ENCODE measurements at places on chromosomes 13 and 19.

- DNase-seq = peak; percentile 44
Measured at GRCh38 chr19:35044317-35045117, 3.0 kb downstream of the HPN start.

DNA sequence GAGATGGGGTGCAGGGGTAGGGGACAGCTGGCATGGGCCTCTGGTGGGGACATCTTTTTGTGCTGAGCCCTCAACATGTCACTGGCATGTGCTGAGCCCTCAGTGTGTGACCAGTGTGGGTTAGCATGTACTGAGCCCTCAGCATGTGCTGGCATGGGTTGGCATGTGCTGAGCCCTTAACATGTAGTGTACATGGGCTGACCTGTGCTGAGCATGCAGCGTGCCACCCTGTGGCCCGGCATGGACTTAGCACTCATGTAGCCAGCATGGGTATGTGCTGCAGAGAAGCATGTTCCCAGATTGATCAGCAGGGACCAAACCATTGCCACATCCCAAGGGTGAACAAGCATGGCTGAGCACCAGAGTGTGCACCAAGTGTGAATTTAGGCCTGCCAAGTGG lies 11.5 kb downstream of the HIPK4 start:
- DNase-seq = no peak

DNA sequence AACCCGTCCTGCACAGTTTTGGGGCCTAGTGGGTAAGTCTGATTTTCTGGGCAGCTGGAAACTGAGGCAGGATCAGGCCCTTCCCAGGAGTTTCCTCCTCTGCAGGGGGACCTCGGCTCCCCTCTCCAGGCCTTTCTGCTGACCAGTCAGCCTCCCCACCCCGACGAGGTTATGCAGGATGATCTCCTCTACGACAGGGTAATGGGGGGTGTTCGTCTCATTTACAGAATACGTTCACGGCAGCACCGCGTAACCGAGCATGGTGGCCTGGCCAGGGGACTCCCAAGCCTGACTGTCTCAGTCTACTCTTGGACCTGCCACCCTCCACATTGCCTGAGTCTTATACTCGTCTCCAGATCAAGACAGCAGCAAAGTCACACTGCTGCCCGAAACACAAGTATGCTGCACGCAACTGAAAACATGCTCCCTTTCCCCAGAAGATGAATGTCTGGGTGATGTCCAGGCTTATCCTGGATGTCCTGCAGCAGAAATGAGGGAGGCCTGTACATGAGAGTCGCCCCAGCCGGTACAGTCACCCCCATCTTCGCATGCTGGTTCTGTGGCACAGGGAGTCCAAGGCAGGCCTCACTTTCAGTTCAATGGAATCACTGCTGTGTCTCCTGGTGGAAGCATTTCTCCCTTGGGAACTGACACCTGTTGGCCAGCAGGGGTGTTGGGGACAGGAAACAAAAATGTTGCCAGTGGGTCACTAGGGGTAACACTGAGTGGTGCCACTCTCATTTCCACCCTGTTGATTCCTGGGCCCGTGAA lies 120.8 kb downstream of the SOX1 start:
- no peak for DNase-seq

DNA sequence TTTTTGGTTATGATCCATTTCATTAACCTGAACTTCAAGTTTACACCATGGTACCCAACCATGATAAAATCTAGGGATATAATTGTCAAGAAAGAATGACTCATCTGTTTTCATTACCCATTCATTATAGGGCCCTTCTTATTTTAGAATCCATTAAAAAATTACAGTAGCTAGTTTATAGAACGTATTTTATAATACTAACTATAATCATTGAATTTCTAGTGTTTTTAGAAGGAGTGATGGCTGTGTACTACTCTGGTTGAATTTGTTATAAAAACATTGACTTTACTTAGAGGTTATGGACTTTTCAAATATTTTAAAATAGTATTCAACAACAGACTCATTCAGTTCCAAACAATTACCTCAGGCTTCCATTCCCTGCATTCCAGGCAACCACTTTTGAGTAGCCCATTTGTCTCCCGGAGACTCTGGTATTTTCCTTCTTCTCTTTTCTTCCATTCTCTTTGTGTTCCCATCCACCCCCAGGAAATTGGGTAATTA lies 71.9 kb upstream of the KLF12 start:
- DNase-seq = no peak

- DNase-seq = no peak
Measured at GRCh38 chr19:34148658-34149185, 23.6 kb upstream of the LSM14A start.

DNA sequence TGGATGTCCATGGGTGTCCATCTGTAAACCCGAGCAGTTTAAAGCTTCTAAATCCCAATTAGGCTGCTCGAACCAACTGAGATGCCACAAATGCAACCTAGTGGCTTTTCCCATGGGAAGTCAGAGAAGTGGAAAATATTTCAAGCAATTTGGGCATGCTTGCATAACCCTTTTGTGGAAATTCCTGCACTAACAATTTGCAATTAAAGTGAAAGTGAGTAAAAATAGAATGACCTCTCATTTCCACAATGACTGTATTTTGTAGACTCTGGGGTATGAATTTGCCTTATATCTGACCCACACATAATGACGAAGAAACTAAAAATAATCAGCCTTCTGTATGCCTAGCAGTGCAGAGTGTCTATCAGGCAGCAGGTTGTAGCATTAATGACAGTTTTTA lies 91.8 kb upstream of the TSC22D1 start:
- no peak for DNase-seq

- DNase-seq = no peak
Measured at GRCh38 chr19:31347354-31347753, 1.9 kb downstream of the TSHZ3 start.

GRCh38 chr13:42929886-42930535 lies 62.0 kb downstream of the EPSTI1 start:
- DNase-seq = no peak

- no peak for DNase-seq
Measured at GRCh38 chr13:111530137-111530870, 209.9 kb downstream of the TEX29 start.

- DNase-seq = no peak
Measured at GRCh38 chr19:15759962-15760565, 22.3 kb downstream of the OR10H3 start.

- no peak for DNase-seq
Measured at GRCh38 chr19:5059213-5059574, 90.3 kb downstream of the KDM4B start.

DNA sequence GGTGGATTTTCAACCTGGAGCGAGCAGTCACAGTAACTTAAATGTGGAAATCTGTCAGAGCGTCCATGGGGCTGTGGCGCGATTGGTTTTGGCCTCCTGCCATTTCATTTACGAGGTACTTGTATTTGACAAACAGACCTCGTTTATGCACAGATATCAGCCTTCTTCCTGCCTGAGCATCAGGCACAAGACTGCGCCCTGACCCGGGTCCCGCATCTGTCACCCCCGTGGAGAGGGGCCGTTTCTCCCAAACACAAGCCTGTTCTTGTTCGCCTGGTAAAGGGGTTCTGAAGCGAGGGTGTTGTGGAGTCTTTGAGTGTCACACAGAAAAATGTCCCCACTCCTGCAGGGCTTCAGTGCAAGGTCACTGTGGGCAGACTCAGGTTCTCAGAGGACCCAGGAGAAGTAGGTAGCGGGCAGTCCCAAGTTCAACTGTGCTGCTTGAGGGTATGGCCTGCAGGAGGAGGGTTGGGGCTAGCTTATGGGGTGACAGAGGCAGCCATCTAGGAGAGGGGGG lies 202.3 kb downstream of the URI1 start:
- DNase-seq = no peak

- peak; percentile 72 for DNase-seq
Measured at GRCh38 chr19:47230054-47230920, 712 bp downstream of the BBC3 start.

- no peak for DNase-seq
Measured at GRCh38 chr19:16326401-16327168, 2.0 kb downstream of the KLF2 start.

GRCh38 chr13:50991579-50992521 lies 82.3 kb downstream of the RNASEH2B start:
- DNase-seq = no peak

DNA sequence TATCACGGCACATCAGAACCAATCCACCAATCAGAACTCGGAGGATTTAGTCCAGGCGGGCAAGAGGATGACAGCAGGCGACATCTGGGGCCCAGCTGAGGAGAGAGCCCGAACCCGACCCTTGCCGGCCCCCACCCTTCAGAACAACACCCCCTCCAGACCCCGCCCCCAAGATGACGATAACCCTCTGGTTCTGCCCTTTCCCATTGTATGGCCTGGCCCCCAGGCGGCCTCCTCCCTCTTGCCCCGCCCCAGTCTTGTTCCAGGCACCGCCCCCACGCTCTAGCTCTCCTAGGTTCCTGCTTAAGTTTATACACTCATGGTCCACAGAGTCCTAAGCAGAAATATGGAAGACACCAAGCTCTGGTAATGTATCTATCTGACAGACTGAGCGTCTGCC lies 2.8 kb upstream of the ZNF83 start:
- DNase-seq = peak; percentile 11
